ENCODE measurements at places on chromosomes 7 and 10. TPM values are rescaled to one million over a fixed set of nuclear protein-coding genes. Genes with fewer than 3 reads are reported as not detected.

- no peak for DNase-seq
- no peaks in the 10 kb centered on the region for H3K36me3 ChIP-seq
- no peaks in the 10 kb centered on the region for H3K4me1 ChIP-seq
- H3K27ac ChIP-seq = no peak overlapping the region
Measured at GRCh38 chr7:7895754-7896153, 72.8 kb upstream of the GLCCI1 start.

GRCh38 chr7:29189743-29190201 lies 4.8 kb upstream of the CHN2 start:
- no peaks in the 10 kb centered on the region for H3K4me1 ChIP-seq
- H3K27ac ChIP-seq = no peak overlapping the region
- H3K27me3 ChIP-seq = no peaks in the 10 kb centered on the region
- H3K36me3 ChIP-seq = no peaks in the 10 kb centered on the region

DNA sequence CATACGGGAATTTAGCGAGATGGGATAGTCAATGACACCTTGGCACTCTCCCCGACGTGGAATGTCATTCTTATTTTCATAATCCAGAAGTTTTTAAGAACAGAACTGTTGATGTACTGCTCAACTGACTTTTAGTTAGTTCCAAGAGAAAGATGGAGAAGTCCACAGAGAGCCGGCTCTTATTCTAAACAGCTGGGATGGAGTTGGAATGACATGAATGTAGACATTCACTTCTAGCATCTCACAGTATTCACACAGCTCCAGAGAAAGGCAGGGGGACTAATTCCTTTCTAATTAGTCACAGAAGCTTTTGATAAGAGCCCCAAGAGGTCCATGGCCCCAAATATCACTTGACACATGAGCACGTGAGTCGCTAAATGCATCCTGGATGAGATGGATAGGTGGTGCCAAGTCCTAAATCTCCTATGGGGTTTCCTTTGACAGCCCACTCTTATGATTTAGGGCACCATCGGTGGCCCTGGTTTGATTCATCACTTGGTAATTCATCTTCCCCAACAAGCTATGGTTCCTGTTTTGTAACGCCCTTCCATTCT lies 420.3 kb upstream of the AUTS2 start:
- no peaks in the 10 kb centered on the region for H3K27me3 ChIP-seq
- H3K27ac ChIP-seq = no peak overlapping the region
- H3K4me1 ChIP-seq = no peaks in the 10 kb centered on the region
- no peaks in the 10 kb centered on the region for H3K36me3 ChIP-seq
- DNase-seq = no peak
- H3K4me3 ChIP-seq = no peak overlapping the region

DNA sequence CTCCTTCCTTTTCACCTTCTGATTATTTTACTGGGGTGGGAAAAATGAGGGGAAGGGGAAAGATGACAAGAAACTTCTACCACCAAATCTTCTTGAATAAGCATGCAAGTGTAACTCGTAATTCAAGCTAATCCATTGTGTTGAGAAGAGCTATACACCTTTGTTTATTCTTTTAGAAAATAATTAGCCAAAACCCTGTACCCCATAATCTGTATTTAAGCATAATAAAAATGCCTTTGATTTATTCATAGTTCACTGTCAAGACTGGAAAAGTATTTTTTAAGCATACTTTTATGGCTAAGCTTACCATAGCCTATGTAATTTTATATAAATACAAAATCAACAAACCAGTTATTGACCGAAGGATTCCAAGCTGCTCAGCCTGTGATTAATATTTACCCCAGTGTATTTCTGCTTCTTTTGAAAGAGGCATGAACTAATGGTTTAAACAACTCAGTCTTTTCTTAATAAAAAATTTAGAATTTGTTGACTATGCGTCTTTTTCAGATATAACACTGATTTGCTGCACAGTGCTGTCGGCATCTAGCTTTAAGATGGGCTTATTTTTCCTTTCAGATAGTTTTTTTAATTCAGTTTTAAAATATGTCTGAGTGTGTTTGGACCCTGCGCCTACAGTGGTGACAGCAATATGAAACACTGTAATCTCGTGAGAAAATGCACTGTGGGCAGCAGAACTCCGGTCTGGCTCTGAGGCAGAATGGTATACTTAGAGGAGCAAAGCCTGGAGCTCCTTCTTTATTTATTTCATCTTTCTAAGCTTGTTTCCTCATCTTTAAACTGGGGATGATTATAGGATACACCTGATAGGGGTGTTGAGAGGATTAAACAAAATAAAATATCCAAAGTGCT lies 238.8 kb upstream of the LRGUK start:
- no peaks in the 10 kb centered on the region for H3K27me3 ChIP-seq
- no peaks in the 10 kb centered on the region for H3K4me1 ChIP-seq
- H3K36me3 ChIP-seq = no peaks in the 10 kb centered on the region
- DNase-seq = no peak
- no peak overlapping the region for H3K4me3 ChIP-seq

DNA sequence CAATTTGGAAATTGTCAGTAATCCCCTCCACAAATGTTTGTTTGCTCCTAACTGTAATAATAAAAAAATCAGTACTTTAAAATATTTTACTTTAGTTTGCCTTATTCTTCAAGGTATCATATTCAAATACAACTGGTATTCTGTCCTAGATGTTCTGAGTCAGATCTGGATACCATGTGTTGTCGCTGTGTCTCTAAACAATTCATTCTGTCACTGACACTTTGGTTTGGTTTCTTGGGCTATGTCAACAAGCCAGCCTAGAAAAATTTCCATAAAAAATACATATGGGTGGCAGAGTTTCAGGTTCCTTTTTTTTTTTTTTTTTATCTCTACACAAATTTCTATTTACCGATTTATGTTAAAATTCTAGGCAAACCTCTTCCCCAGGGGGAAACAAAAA lies 33.2 kb upstream of the SEMA3D start:
- H3K27ac ChIP-seq = no peak overlapping the region
- H3K27me3 ChIP-seq = no peaks in the 10 kb centered on the region
- no peak for DNase-seq
- H3K4me1 ChIP-seq = no peaks in the 10 kb centered on the region

DNA sequence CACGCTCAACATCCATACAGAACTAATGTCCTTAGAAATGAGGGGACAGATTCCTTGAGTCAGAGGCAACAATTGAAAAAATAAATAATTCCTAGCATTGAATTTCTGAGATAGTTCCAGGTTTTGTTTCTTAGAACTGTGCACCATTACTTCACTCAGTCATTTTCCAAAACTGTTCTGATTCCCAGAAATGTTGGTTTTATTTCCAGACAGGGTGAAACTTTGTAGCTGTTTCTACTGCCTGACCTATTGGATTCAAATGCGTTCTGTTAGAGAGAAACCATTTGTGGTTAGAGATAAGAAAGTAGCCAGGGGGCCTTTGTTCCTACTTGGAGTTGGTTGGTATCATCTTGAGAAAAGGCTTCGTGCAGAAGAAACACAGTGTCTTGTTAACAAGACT lies 8.1 kb upstream of the DEPP1 start:
- no peak for DNase-seq
- H3K27me3 ChIP-seq = no peaks in the 10 kb centered on the region
- H3K27ac ChIP-seq = no peak overlapping the region
- H3K36me3 ChIP-seq = no peaks in the 10 kb centered on the region
- H3K4me3 ChIP-seq = no peak overlapping the region

DNA sequence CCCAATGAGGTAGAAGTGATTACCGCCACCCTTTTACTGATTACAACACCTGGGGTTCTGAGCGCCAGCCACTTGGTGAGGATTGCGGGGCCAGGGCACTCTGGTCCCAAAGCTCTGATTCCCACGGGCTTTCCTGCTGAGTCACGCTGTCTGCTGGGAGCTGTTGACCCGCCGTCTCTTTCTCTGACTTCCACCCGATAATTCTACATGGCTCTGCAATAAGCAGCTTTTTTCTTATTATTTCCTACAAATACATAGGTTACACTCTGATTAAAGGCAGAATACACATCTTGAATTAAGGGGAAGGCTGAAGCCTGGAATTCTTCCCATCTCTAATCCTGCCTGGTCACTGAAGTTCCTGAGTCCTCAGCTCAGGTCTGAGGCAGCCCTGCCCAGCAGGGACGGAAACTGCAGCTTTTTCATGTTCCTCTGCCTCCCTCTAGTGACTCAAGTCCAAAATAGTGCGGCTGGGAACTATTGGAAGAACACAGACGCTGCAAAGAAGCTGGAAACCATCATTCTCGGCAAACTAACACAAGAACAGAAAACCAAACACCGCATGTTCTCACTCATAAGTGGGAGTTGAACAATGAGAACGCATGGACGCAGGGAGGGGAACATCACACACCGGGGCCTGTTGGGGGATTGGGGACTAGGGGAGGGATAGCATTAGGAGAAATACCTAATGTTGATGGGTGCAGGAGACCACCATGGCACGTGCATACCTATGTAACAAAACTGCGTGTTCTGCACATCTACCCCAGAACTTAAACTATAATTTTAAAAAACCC lies 178.3 kb downstream of the PRKCQ start:
- H3K36me3 ChIP-seq = no peaks in the 10 kb centered on the region
- no peaks in the 10 kb centered on the region for H3K27me3 ChIP-seq
- H3K4me3 ChIP-seq = no peak overlapping the region

- H3K36me3 ChIP-seq = no peaks in the 10 kb centered on the region
- H3K4me1 ChIP-seq = no peaks in the 10 kb centered on the region
- no peak overlapping the region for H3K4me3 ChIP-seq
- no peak for DNase-seq
- H3K27ac ChIP-seq = no peak overlapping the region
- no peaks in the 10 kb centered on the region for H3K27me3 ChIP-seq
Measured at GRCh38 chr10:98378722-98379121, 36.3 kb downstream of the PYROXD2 start.

DNA sequence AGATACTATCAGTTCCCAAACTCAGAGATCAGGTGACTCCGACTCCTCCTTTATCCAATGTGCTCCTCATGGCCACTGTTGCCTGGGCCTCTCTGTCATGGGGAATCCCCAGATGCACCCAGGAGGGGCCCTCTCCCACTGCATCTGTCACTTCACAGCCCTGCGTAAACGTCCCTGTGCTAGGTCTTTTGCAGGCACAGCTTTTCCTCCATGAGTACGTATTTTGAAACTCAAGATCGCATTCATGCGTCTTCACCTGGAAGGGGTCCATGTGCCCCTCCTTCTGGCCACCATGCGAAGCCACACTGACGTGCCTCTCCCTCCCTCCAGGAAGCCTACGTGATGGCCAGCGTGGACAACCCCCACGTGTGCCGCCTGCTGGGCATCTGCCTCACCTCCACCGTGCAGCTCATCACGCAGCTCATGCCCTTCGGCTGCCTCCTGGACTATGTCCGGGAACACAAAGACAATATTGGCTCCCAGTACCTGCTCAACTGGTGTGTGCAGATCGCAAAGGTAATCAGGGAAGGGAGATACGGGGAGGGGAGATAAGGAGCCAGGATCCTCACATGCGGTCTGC lies 162.2 kb downstream of the EGFR start:
- H3K4me3 ChIP-seq = no peak overlapping the region
- no peaks in the 10 kb centered on the region for H3K27me3 ChIP-seq
- no peak for DNase-seq

- no peaks in the 10 kb centered on the region for H3K27me3 ChIP-seq
- H3K4me3 ChIP-seq = no peak overlapping the region
- H3K27ac ChIP-seq = no peak overlapping the region
- H3K36me3 ChIP-seq = no peaks in the 10 kb centered on the region
- no peaks in the 10 kb centered on the region for H3K4me1 ChIP-seq
Measured at GRCh38 chr7:110801502-110801901, 289.4 kb upstream of the LRRN3 start.

- H3K27ac ChIP-seq = no peak overlapping the region
- H3K36me3 ChIP-seq = no peaks in the 10 kb centered on the region
- no peaks in the 10 kb centered on the region for H3K4me1 ChIP-seq
- DNase-seq = no peak
- no peaks in the 10 kb centered on the region for H3K27me3 ChIP-seq
Measured at GRCh38 chr10:64363687-64364086, 842.5 kb downstream of the REEP3 start.

DNA sequence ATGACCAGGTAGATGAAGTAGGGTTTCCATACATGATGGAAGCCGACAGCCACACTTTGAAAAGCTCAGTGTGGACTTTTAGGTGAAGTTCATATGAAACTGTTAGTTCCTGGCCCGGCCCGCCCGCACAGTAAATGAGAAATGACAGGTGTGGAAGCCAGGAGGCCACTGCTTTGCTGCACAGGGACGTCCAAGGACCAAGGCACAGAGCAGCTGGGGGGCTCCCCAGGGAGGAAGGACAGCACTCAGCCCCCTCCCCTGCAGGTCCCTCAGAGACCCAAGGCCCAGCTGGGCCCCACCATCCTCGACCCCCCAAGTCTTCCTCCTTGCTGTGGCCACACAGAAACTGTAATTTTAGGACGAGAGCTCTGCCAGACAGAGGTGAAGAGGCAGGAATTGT lies 219.2 kb downstream of the PTPRN2 start:
- H3K4me3 ChIP-seq = no peak overlapping the region
- DNase-seq = no peak
- H3K36me3 ChIP-seq = no peaks in the 10 kb centered on the region
- no peaks in the 10 kb centered on the region for H3K4me1 ChIP-seq
- H3K27me3 ChIP-seq = no peaks in the 10 kb centered on the region

GRCh38 chr7:81780914-81781693 lies 11.3 kb upstream of the HGF start:
- H3K27me3 ChIP-seq = no peaks in the 10 kb centered on the region
- H3K27ac ChIP-seq = no peak overlapping the region
- no peak for DNase-seq
- H3K36me3 ChIP-seq = no peaks in the 10 kb centered on the region

GRCh38 chr7:64802699-64803098 lies 8.5 kb downstream of the ZNF138 start:
- DNase-seq = no peak
- H3K4me3 ChIP-seq = no peak overlapping the region
- peaks cover 21% of the 10 kb centered on the region for H3K36me3 ChIP-seq
- no peaks in the 10 kb centered on the region for H3K4me1 ChIP-seq
- H3K27ac ChIP-seq = no peak overlapping the region
- H3K27me3 ChIP-seq = no peaks in the 10 kb centered on the region

DNA sequence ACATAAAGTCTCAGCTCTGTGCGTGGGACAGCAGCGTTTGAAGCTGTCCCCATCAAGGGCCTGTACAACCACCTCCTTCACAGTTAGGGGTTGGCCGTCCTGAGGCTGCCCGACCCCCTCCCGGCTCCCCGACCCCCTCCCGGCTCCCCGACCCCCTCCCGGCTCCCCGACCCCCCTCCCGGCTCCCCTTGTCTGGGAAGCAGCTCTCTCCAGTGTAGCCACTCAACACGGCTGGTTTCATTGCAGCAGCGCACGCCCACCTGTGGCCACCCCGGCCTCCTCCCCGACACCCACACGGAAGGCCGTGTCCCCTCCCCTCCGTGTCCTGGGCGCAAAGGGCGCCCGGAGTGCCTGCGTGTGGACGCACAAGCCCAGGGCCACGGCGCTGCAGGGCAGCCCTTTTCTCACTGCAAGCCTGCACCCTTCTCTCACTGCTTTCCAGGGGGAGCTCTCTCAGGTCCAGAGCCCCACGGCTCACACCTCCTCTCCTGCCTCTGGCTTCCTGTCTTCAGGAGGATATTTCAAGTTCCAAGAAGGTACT lies 20.9 kb upstream of the FAM20C start:
- H3K4me3 ChIP-seq = no peak overlapping the region
- DNase-seq = no peak
- H3K27ac ChIP-seq = no peak overlapping the region

Gene GJD4
- polyA plus RNA-seq = not detected

Gene TMEM176A
- polyA plus RNA-seq = 0.26 TPM

Gene SNCG
- not detected for polyA plus RNA-seq

Gene LAMB4
- not detected for polyA plus RNA-seq
